ENCODE measurements at places on chromosomes 13 and 19.
A peak's percentile ranks its signal among the peaks of the same experiment; 100 is the strongest.

DNA sequence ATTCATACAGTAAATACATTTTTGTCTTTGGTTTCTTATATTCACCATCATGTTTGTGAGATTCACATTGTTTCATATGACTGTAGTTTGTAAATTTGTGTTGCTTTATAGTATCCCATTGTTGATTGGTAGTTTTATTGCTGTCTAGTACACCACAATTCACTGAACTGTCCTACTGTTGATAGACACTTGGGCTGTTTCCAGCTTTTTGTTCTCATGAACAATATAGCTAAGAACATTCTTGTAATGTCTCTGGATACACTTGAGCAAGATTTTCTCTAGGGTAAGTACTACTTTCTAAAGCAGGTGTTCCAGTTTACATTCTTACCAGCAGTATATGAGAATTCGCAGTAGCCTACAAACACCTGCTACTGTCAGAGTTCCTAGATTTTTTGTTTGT, 37.8 kb downstream of the SKA3 start:
- no peak for DNase-seq

GRCh38 chr13:79481685-79482052, 714 bp downstream of the NDFIP2 start:
- DNase-seq: no peak

GRCh38 chr13:33115274-33115673, 99.1 kb downstream of the KL start:
- no peak for DNase-seq

GRCh38 chr19:12578641-12579040, 27.4 kb upstream of the ZNF564 start:
- DNase-seq: no peak

GRCh38 chr19:9498183-9498902, at the start of gene ZNF560:
ZNF560 (minus strand) TSS chr19:9498616; CDS start chr19:9475313, 23,303 bp downstream.
- DNase-seq: peak; percentile 11

DNA sequence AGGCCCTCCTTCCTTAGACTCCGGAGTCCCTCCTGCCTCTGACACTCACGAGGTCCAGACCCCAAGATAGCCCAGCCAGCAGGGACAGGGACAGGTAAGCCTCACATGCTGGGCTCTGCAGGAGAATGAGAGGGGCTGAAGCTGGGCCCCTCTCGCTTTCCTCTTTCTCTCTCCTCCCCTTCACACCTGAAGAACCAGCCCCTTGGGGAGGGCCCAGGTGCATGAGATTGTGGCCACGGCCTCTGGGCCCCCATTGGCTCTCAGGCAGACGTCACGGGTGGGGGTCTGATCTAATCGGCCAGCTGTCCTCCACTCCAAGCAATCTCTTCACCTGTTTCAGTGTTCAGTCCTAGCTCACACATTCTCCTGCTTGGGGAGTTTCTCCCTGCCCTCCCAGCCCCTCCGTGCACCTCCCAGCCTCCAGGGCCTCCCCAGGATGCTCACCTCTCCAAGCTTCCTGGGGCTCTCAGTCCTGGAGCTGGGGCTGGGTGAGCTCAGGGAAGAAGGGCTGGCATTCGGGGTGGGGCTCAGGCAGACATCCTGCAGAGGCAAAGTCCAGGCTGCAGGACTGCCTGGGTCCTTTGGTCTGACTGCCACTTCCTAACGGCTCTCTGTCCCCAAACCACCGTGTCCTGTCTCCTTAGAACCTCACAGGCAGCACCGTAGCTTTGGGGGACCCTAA, 2.8 kb downstream of the TMEM150B start:
- no peak for DNase-seq

- no peak for DNase-seq
Measured at GRCh38 chr13:50257646-50258045, 242.4 kb downstream of the KCNRG start.

DNA sequence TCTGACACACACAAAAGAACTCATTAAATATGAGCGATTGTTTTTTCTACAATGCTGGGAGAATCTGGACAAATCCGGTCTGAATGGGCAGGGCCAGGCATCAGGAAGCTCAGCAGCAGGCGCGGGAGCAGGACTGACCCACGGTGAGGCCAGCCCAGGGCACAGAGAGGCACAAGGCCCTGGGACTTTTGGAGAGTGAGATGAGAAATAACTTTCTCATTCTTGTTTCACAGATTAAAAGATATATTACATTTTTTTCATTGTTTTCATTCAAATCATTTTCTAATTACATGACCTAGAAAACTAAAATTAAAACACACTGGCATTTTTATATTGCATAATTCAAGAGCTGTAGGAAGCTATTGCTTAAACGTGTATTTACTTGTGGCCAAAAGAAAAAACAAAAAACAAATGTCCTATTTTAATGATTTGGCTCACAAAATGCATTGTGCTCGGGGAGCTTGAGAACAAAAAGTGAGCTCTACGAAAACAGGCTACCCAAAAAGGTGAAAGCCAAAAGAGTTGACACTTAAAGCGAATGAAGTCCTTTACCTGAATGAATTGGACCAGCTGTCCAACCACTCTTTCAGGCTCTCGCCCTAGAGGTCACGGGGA, 133.1 kb downstream of the TNFRSF19 start:
- DNase-seq: no peak

GRCh38 chr13:30829833-30830637, 76.0 kb upstream of the MEDAG start:
- DNase-seq: no peak

DNA sequence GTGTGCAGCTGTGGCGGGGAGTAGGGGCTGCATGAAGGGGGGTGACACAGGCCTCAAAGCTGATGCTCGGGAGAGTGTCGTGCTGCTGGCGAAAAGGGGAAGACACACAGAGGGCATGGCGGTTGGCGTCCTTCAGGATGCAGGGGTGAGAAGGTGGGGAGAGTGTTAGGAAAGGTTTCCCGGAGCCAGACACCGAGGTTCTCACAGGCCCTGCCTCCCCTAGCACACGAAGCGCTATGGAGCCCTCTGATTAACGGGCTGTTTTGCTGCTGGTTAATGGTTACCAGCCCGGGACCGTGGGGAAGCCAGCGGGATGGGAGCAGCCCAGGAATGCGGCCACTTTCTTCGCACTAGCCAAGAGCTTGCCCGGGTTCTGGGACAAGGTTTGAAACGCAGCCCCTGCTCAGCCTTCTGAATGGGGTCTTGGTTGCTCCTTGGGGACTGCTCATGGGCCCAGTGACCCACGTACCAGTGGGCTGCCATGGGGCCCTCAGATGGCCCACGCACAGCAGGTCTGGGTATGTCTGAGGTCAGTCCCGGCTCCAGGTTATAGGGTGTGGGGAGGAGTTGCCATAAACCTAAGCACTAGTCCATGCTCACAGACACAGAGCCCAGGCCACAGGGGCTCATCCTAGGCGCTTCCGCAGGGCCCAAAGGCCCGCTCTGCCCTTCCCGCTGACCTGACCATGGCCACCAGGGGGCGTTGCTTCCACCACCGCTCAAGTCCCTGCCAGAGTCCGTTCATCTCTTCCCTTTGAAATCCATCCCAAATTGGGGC, 31.3 kb upstream of the ISYNA1 start:
- no peak for DNase-seq
